Adipocyte (in vitro differentiated cells): ENCODE measurements at places on chromosomes 5 and 9.

- no peak for DNase-seq
These were observed 111.8 kb upstream of the OTULINL start for GRCh38 chr5:14469551-14470377.

- peak; percentile 83 for DNase-seq
These were observed 74.0 kb downstream of the UBAP1 start for GRCh38 chr9:34252670-34253459.

- no peak for DNase-seq
These were observed 50.2 kb upstream of the CXCL14 start for GRCh38 chr5:135628771-135629563.

- peak; percentile 72 for DNase-seq
These were observed 42.3 kb upstream of the MUSK start for GRCh38 chr9:110626101-110626829.

DNA sequence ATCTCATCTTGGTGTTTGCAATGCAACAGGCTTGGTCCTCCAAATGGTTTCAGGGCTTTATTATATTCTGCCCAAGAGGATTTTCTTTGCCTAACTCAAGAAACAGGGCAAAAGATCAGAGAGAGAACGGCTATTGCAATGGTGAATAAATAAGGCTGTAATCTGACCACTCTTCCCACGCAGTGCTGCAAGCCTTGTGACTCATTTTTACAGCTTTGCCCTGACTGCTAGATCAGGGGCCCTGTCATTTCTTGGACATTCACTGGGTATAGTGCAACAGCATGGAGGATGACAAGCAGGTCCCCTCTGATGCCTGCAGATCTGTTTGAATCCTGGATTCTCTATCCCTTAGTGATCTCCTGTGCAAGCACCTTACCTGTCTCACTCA is 459.1 kb downstream of the EBF1 start:
- peak; percentile 51 for DNase-seq

- DNase-seq = peak; percentile 55
These were observed 49.9 kb downstream of the ITGA1 start for GRCh38 chr5:52837591-52838001.

DNA sequence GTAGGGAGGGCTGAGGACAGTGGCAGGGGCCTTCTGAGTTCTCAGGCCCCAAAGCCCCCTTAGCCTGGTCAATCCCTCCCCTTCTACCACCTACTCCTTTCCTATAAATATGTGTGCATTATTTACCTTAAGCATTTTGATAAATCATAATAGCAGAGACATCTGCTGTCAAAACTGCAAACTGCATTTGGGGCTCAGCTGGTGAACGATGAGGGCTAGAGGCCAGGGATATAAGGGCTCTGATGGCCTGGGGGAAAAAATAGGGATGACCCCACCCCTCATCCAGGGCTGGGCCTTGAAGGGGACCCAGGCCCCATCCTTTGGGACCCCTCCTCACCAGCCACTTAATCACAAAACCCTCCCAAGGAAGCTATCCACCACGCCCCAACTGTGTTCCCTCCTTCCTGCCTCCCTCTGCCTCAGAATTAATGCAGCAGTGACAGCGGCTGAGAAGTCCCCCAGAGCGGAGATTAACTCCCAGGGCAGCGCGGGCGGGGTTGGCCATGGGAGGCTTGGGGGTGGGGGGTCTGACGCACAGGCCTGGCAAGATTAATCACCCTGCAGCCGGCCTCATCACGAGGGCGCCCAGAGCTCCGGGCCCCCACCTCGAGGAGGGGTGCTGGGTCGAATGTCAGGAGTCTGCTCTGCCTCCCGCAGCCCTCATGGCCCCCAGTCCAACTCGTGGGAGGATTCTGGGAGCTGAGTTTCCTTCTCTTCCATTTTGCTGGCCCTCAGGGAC is 42.1 kb downstream of the CXXC5 start:
- peak; percentile 73 for DNase-seq

GRCh38 chr5:176904276-176904675 is 5.1 kb upstream of the HK3 start:
- DNase-seq = no peak

DNA sequence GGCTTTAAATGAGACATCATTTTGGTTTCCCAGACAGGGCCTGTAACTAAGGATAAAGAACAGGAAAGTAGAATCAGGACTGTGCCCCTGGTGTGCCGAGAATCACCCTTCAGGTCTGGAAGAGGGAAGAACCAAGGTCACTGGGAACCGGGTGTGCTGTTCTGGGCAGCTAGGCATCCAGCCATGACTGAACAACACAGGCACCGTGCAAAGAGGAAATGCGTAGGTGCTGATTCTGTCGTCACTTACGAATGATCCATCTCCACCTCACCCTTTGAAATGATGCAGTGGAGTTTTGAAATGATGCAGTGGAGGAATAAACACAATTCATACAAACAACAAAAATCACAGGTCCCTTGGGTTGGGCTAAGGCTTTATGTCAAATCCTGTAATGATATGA is 64.4 kb downstream of the MAP1B start:
- DNase-seq = no peak

- DNase-seq = peak; percentile 64
These were observed 185.6 kb downstream of the SNX18 start for GRCh38 chr5:54703133-54703532.

DNA sequence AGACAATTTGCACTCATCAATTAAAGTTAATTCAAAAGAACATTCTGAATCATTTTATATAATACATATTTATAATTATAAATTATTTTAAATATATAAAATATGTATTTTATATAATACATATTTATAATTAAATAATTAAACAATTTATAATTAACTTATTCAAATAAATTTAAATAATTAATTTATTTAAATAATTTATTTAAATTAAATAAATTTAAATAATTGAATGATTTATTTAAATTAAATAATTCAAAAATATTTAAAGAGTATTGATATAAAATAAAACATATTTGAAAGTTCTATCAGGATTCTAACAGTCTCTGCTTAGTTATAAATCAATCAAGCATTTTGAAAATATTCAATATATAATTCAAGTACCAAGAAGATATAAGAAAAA is 775.5 kb upstream of the CTNND2 start:
- DNase-seq = no peak

GRCh38 chr9:114224247-114224610 is 68.9 kb downstream of the COL27A1 start:
- peak; percentile 19 for DNase-seq

DNA sequence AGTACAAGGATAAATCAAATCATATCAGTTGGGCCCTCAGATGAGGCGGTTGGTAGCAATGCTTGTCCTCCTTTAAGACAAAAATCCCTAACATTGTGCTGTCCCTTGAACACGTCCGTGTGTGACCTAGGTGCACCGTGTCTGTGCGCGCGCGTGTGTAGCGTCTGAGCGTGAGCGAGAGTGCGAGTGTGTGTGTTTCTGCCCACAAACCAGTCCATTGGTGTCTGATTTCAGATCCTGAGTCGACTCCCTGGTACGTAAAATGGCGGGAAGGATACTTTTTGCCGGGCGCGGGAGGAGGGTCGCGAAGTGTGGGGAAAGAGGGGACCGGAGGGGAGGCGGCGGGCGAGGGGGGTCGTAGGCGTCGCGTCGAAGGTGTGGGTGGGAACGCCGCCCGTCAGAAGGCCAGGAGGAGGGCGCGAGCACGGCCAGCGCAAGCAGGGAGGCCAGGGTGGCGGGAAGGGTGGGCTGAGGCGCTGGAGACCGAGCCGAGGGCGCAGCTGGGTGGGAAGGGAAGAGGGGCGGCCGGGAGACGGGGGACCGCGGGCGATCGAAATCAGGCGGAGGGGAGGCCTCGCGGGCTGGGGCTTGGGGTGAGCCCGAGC is 8.9 kb downstream of the OTP start:
- DNase-seq = no peak

DNA sequence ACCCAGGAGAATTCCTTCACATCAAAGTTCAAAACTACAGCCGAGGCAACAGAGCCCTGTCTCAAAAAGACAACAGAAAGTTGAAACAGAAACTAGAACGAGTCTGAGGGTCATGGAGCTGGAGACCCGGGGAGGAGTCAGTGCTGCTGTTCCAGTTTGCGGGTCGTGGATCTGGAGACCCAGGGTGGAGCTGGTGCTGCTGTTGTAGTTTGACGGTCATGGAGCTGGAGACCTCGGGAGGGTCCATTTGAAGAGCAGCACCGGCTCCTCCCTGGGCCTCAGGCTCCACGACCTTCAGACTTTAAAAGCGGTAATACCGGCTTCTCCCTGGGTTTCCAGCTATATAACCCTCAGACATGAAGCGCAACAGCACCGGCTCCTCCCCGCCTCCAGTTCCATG is 13.0 kb upstream of the LCN15 start:
- DNase-seq = no peak

- no peak for DNase-seq
These were observed 6.5 kb downstream of the EGFL7 start for GRCh38 chr9:136668983-136669790.

DNA sequence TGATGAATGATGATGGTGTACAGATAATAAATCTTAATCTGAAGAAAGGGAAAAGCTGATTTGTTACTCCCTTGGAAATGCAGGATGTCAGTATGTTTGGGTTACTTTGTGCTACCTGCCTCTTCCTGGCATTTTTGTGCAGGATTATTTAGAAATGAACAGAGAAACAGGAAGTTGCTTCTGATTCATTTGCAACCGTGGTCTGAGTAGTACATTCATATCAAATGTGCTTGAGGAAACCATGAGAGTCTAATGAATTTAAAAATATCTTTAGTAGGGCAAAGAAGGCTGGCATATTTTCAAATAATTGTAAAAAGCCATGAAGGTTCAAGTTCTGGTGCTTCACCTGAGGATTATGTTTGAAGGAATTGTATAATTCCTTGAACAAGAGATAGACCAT is 391.6 kb downstream of the TMEM161B start:
- no peak for DNase-seq

- no peak for DNase-seq
These were observed 65.6 kb downstream of the BASP1 start for GRCh38 chr5:17283121-17283415.

DNA sequence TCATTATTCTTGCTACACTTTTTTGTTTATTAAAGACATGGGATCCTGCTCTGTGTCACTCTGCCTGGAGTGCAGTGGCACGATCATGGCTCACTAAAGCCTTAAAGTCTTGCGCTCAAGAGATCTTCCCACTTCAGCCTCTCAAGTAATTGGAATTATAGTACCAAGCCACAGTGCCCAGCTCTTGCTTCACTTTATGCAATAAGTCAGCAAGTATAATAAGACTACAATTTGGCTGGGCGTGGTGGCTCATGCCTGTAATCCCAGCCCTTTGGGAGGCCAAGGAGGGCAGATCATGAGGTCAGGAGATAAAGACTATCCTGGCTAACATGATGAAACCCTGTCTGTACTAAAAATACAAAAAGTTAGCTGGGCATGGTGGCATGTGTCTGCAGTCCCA is 5.9 kb downstream of the C9orf153 start:
- DNase-seq = no peak

DNA sequence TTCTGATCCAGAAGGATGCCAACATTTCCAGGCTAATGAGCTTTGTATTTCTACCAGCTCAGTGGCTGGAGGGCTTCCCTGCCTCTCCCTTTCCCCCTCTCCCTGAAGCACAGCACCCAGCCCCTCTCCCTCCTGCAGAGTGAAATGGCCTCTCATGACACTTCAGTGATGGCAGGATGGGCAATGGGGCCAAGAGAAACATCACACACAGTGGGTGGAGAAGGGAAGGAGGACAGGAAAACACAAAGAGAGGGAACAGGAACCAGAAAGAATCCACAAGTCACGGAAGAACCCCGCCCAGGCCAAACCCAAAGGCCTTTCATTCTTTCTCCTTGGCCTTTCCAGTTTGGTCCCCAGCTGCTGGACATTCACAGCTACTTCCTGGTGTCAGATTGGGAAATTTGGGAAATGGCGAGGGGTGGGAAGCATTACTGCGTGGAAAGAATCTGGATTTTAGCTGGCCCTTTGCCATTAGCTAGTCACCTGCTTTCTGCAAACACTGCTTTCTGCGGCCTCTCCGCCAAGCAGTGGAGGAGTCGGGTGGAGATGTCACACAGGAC is 82.6 kb downstream of the GLDC start:
- no peak for DNase-seq

DNA sequence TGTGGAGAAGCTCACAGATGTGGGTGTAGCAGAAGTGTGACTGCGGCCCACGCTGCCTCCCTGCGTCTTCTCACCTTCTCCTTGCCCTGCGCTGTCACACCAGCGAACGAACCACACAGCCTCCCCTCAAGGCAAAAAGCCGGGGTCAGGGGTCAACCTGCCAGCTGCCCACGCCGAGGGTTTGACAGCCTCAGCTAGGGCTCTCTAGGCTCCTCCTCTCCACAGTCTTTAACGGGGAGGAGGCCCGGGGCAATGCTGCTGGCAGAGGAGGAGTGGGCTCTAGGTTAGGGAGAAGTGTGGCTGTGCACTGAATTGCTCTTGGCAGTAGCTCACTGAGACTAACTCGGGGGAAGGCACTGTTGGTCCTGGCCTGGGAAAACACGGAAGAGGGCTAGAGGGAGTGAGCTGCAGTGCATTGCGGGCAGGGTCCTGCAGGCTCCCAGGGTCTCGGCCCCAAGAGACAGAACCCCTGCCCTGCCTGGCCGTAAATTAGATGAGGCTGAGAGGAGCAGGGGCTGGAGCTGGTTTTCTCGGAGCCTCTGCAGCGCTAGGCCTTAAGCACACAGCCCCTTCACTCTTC is 4.2 kb upstream of the TRIM52 start:
- DNase-seq = no peak

- DNase-seq = peak; percentile 74
These were observed 196.2 kb downstream of the AOPEP start for GRCh38 chr9:94922691-94923107.

DNA sequence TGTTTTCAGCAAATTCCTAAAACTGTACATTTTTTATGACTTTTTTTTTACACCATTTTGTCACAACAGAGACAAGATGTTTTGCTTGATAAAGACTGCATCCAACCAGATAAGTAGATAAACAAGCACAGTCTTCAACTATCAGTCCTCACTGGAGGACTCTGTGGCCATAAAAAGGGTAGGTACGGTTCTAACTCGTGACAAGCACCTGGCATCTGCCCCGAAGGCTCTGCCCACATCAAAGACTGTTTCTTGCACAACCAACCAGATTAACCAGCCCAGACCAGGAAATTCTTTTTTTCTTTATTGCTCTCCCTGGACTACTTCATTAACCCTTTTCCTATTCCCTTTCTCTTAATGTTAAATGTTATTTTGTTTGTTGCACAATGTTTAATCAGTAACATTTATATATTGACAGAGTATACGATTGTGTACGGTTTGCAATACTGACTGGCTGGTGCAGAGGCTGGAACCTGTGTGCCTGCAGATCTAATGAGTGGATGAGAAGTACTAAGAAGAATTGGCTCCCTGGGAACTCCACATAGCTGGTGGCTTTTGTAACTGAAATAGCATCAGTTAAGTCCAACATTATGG is 74.1 kb downstream of the SERINC5 start:
- no peak for DNase-seq

DNA sequence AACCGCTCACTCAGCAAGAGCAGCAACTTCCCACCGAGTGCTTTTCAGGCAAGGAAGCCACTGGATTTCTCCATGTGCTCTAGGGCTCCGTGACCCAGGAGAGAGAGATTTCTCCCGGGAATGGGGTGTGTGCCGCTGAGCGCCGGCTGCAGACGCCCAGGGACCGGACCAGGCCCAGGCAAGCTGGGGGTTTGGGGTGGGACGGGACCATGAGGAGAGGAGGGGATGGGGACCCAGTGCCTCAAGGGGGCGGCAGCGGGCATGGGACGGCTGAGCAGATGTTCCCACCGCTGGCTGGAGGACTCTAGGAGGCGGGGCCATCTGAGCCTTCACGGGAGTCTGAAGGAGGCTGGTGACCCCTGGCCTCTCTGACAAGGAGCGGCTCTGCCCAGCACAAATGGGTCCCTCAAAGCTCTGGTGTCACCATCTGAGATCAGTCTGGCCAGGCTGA is 8.5 kb downstream of the LCN9 start:
- no peak for DNase-seq

- peak; percentile 40 for DNase-seq
These were observed 109.9 kb downstream of the EDIL3 start for GRCh38 chr5:84274585-84275468.

- peak; percentile 89 for DNase-seq
These were observed 680.8 kb downstream of the CETN3 start for GRCh38 chr5:89728750-89729149.
